ENCODE measurements at places on chromosomes 6 and 20.

DNA sequence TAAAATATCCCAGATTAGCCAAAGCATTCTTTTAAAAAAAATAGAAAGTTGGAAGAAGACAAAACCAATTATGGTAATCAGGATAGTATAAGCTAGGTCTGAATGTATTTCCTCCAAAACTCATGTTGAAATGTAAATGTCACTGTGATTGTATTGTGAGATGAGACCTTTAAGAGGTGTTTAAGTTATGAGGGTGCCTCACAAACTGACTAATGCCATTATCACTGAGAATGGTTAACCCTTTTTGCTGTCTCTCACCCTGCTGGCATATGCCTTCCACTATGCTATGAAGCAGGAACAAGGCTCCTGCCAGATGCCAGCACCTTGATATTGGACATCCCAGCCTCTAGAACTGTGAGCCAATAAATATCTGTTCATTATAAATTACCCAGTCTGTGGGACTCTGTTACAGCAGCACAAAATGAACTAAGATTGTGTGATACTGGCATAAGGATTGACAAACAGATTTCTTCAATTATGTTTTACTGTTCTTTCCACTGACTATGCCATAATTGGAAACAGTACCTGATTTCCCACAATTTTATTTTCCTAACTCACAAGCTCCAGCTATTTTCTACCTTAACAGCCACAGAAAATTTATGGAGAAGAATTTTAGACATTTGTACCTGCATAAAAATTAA, 63.8 kb downstream of the IBTK start:
- DNase-seq, result no peak

DNA sequence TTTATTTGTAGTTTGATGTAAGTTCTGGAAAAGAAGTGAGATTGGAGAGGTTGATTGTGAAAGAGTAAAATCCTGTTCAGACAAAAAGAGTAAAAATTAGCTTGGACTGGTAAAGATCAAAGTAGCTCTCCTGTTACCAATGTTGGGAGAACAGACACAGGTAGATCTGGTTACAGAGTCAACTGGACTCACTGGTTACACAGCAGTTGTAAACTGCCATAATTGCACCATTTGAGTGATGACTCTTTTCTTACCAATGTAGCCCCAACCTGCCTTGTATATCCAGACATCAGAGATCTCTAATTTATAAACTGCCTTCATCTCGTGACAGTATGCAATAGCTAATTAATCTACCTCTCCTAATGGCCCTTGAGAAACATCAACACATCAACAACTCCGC, 165.6 kb upstream of the PRSS16 start:
- no peak for DNase-seq

GRCh38 chr6:112049026-112049799, 4.7 kb upstream of the CCN6 start:
- DNase-seq, result no peak

DNA sequence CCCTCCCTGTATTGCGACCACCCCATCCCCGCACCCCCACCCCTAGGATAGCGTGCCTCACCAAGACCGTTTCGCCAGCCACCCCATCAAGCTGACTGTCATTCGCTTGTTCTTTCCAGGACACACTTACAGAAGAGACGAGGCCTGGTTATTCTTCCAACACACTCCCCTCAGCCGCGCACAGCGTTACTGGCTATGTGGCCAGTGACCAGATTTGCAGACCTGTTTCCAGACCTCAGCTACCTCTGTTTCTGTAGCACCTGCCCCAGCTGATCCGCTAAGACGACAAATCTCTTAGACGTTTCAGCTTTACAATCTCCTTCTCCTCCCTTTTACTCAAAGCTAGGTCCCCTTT, 26.1 kb downstream of the HLA-F start:
- no peak for DNase-seq

DNA sequence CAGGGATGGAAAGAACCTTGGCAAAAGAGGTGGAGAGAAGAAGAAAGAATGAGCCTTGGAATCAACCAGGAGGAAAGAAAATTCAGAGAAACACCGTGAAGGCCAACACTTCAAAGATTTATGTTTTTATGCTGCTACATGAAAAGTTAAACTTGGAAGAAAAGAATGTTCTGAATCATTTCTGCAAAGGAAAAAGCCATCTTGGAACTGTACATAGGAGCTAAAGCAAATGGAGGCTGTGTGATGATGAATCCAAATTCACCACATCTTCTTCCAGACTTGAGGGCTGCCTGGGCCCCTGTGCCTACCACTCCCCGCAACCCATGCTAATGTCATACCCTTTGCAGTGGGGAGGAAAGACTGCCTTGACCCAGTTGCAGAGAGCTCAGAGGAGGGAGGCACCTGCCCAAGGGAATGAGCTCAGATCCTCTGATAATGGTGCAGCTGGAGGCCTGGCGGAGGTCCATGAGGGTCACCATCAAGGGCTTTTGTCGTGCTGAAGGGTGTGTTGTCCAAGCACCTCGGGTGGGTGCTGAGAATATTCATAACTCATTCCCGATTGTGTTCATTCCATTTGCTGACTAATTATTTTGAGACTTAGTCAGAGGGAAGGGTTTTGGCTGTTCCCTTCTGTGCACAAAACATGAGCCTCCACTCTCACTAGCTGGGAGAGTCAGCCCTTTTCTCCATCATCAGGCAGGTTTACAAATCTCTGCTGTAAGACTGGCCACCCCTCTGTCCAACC, 245.8 kb upstream of the JAG1 start:
- no peak for DNase-seq

GRCh38 chr6:111958534-111958933, 85.3 kb upstream of the FYN start:
- DNase-seq, result no peak
